Activated T-helper 1 cell treated with Interleukin-2 at 50 U/mL for 16 hours (primary cell): ENCODE measurements at places on chromosomes 6 and 20.

- DNase-seq = no peak
Observed at GRCh38 chr6:130725551-130725950, 101.7 kb upstream of the SMLR1 start.

DNA sequence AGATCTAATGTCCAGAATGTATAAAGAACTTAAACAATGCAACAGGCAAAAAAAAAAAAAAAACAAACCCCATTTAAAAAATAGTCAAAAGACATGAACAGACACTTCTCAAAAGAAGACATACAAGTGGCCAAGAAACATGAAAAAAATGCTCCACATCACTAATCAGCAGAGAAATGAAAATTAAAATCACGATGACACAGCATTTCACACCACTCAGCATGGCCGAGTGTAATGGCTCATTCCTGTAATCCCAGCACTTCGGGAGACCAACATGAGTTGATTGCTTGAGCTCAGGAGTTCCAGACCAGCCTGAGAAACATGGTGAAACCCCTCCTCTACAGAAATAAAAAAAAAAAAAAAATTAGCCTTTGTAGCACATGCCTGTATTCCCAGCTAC lies 701.4 kb upstream of the NRSN1 start:
- DNase-seq = no peak

- DNase-seq = no peak
Observed at GRCh38 chr20:10524034-10524476, 89.0 kb downstream of the SLX4IP start.

DNA sequence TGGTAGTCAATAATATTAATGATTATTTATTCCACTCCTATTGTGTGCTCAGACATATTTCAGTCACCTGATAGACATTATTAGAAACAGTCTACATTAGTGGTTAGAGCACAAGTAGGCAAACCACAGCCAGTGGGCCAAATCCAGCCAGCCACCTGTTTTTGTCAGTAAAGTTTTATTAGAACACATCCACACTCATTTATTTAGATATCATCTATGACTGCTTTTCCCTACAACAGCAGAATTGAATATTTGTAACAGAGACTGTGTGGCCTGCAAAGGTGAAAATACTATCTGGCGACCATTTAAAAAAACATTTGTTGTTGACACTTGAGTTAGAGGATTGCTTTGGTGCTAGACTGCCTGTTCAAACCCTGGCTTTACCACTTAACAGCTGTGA lies 220.0 kb upstream of the ZFP64 start:
- no peak for DNase-seq

DNA sequence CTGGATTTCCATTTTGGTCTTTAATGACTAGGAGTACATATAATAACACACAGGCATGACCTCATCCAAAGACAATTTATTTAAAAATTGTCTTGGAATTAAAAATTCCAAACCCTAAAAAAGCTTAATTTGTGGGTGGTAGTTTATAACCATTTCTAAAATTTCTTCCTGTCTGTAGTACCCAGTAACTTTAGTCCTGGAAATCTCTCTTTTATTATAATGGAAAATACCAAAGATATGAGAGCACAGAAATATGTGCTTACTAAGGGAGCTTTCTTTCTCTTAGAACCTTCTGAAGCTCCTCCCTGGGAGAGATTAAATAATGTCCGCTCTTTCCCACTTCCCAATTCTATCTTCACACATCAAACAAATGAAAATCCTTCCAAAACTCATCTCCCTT lies 70.5 kb upstream of the PRL start:
- no peak for DNase-seq

GRCh38 chr6:167452338-167453081 lies 127.6 kb downstream of the TTLL2 start:
- no peak for DNase-seq

DNA sequence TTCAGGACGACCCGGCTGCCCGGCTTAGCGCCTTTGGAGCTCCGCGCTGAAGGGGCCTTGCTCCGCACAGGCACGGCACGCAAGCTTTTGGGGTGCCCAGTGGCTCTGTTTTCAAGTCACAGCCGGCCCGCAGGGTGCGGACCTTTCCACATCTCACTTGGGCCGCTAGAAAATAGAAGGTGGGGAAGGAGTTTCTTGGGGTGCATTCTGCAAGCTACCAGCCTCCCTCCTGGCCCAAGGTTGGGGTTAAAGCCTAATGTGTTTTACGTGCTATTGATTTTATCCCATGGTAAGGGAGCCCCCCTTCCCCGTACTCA lies 561 bp downstream of the KAT14 start:
- no peak for DNase-seq

- no peak for DNase-seq
Observed at GRCh38 chr20:61303217-61303616, 51.2 kb downstream of the CDH4 start.

DNA sequence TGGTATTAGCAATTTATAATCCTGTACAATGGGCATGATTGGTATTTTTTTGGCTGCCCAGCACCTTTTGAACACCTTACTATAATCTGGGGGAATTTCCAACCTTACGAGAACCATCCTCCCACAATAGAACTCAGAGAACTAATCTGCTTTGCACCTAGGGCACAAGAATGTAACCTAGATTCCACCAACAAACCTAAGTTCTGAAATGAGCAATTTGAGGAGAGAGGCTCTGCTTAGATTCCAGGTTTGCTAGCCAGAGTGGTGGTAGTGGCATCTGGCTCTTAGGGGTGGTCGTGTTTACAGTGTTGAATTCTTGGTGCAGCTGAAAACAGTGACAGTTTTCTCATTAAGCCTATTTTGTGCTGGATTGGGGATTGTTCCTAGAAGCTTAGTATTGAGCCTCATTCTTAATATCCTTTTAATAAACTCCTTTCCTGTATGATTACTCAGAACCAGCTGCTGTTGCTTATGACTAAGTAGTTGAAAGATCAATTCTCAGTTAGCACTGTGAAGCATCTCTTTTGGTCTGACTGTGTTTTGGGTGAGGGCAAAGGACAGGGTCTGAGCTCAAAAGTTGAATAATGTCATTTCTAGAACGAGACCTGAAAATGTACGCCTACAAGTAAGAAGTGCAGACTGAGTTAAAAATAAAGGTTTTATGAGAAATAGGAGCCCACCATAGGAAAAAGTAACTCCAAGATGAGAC lies 385.6 kb downstream of the CDKAL1 start:
- no peak for DNase-seq
